ENCODE measurements at places on chromosomes 6 and 20.

- no peaks in the 10 kb centered on the region for H3K4me1 ChIP-seq
- H3K27ac ChIP-seq: no peak overlapping the region
- H3K4me3 ChIP-seq: no peak overlapping the region
- H3K36me3 ChIP-seq: no peaks in the 10 kb centered on the region
- no peak for DNase-seq
Observed at GRCh38 chr6:154430481-154430919, 73.9 kb upstream of the IPCEF1 start.

DNA sequence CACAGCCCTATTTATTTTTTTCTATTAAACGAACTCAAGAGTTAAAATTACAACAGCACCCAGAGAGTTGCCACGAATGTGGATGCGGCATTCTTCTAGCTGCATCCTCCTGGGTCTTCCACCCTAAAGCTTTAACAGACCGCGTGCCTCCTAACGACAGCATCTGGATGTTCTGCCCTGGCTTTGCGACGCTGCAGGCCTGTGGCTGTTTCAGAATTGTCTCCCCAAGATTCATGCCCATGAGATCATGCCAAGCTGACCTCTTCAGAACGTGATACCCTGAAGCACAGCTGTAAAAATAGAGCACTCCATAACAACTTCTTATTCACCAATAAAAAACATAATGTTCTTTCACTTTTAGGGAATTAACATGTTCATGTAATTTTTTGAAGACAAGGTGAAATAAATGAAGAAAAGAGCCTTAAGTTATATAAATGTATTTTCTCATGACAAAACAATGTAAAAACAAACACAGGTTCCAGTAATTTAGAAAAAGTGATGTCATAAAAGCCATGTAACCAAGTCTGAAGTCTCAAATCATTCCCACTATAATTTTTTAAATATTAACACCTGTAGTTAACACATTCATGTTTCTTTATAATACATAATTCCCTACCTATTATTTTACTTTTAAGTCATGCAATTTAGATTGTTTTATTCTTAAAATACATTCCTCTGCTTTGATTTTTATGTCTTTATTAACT is 26.5 kb downstream of the HIVEP2 start:
- no peak overlapping the region for H3K27ac ChIP-seq
- no peaks in the 10 kb centered on the region for H3K27me3 ChIP-seq
- no peak for DNase-seq
- no peak overlapping the region for H3K4me3 ChIP-seq
- peaks cover 37% of the 10 kb centered on the region for H3K36me3 ChIP-seq

GRCh38 chr6:158939255-158940159 is 60.5 kb downstream of the RSPH3 start:
- peaks cover 14% of the 10 kb centered on the region for H3K4me1 ChIP-seq
- peak overlapping the region; percentile 47 for H3K4me3 ChIP-seq
- no peaks in the 10 kb centered on the region for H3K36me3 ChIP-seq
- peaks cover 34% of the 10 kb centered on the region for H3K27me3 ChIP-seq
- H3K27ac ChIP-seq: no peak overlapping the region
- DNase-seq: no peak

DNA sequence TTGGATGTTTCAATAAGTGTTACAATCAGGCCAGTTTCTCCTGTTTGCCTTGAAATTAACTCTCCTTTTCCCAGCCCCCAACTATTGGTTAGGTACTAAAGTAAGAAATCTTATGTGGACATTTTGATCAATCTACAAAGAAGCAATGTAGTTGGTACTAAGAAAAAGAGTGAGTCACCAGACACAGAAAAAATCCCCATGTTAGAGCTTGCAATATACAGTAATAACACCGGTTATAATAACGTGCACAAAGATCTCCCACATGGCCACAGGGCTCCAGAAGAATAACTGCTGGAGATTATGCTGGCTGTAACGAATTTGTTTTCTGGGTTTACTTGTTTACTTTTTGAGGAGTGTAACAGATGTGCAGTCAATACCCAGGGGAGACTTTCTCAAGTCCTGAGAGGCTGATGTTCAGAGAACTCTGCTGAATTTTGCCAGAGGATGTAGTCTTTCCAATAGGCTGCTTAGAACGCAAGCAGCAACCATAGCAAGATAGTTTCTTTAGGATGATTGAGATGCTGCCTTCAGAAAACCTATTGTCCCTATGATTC is 166.2 kb upstream of the SPACA1 start:
- no peaks in the 10 kb centered on the region for H3K36me3 ChIP-seq
- H3K4me1 ChIP-seq: no peaks in the 10 kb centered on the region
- H3K27me3 ChIP-seq: no peaks in the 10 kb centered on the region
- H3K4me3 ChIP-seq: no peak overlapping the region
- H3K27ac ChIP-seq: no peak overlapping the region

- H3K27ac ChIP-seq: no peak overlapping the region
- H3K4me3 ChIP-seq: no peak overlapping the region
- DNase-seq: no peak
- no peaks in the 10 kb centered on the region for H3K27me3 ChIP-seq
Observed at GRCh38 chr6:146312608-146313007, 231.0 kb upstream of the RAB32 start.

DNA sequence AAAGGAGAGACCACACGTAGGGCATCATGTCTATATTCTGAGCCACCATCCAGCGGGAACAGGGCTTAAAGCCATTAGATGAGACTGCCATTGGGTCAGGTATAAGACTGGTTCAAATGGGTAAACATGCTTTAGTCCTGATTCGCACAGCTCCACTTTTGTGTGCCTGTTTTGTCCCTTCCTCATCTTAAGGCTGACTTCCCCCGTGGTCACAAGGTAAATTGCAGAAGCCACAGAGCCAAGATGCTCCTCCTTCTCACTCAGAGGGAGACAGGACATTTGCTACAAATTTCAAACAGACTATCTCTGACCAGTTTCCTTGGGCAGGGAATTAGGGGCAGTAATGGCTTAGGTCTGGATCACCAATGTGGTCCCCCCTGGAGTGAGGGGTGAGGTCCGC is 11.4 kb upstream of the IFNGR1 start:
- peaks cover 1% of the 10 kb centered on the region for H3K36me3 ChIP-seq
- H3K27ac ChIP-seq: no peak overlapping the region
- peaks cover 12% of the 10 kb centered on the region for H3K27me3 ChIP-seq

DNA sequence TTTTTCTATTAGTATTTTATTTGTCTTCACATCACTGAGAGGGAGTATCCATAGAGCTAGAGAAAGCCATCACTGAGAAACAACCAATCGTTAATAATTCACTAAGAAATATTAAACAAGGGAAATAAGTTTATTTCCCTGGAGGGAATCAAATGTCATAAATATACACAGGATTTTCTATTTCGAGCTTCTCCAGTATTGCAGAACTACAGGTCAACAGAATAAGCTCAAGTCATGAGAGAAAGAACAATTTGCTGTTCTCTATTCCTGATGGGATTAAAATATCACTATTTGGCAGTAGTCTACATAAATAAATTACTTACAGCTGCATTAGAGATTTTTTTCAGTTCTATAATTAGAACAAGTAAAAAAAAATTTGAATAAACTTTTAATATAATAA is 2.2 kb upstream of the FAM162B start:
- DNase-seq: no peak
- H3K36me3 ChIP-seq: no peaks in the 10 kb centered on the region
- peaks cover 33% of the 10 kb centered on the region for H3K27me3 ChIP-seq
- H3K27ac ChIP-seq: no peak overlapping the region
- H3K4me3 ChIP-seq: no peak overlapping the region

DNA sequence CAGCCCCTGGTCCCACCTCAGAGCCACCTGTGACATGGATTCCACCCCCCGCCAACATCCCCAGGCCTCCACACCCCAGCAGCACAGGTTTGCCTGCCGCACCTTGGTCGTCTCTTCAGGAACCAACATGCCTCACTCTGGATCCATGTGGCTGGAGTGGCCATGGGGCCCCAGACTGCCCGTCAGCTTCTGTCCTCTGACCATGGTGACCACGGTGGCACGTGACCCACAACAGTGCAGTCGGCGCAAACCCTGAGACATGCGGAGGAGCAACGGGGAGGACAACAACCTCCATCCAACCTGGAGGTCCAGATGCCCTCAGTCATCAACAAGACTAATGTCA is 85.6 kb downstream of the ANKRD60 start:
- H3K4me1 ChIP-seq: no peaks in the 10 kb centered on the region
- H3K4me3 ChIP-seq: no peak overlapping the region
- H3K27me3 ChIP-seq: peaks cover 17% of the 10 kb centered on the region

DNA sequence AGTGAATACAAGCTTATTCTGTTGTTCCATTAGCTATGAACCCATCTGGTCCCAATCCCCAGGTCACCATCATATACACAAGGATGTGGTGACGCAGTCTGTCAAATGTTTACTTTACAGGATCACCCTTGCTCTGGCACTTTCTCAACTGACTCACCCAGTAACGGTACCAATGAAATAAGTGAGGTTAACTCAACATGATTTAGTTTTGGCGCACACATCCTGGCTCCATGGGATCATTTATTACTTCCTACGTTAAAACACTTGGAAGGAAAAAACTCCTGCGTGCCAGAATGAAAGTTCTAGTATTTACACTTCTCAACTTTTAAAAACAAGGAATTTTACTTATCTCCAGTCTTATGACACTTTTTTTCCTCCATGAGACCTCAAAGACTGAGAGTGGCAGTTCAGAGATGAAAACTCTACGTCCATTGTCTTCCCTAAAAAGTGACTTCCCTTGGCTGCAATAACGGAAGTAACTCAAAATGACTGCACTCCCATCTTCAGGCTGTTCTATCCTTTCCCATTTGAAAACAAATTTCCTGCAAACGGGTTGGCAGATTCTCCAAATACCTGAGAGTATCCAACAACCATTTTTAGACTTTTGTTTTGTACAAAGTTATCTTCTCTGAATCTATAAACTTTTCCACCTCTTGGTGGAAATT is 15.9 kb downstream of the AGPAT4 start:
- no peak overlapping the region for H3K4me3 ChIP-seq
- DNase-seq: no peak
- H3K27me3 ChIP-seq: no peaks in the 10 kb centered on the region
- no peaks in the 10 kb centered on the region for H3K4me1 ChIP-seq

DNA sequence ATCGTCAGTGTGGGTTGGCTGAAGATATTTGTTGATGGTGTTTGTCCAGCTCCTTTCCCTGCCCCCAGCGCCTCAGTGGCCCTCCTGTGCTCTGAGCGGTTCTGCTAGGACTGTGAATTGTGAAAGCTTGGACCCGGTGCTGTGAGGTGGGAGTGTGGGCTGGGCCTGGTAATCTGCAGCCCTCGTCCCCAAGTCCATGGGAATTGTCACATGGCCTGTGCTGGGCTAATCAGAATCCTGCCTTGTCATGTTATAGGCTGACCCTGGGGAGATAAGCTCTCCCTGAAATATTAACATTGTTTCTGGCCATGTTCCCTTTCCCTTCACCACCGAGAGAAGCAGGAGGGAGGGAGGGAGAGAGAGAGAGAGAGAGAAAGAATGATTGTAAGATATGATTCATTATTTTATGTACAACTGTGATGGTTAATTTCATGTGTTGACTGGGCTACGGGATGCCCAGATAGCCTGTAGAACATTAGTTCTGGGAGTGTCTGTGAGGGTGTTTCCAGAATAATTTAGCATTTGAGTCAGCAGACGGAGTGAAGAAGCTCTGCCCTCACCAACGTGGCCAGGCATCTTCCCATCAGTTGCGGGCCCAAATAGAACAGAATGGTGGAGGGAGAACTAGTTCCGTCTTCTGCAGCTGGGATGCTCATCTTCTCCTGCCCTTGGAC is 62.4 kb downstream of the TFAP2C start:
- no peak overlapping the region for H3K27ac ChIP-seq
- H3K4me1 ChIP-seq: peaks cover 7% of the 10 kb centered on the region
- peaks cover 11% of the 10 kb centered on the region for H3K27me3 ChIP-seq
- no peak for DNase-seq
- no peak overlapping the region for H3K4me3 ChIP-seq

DNA sequence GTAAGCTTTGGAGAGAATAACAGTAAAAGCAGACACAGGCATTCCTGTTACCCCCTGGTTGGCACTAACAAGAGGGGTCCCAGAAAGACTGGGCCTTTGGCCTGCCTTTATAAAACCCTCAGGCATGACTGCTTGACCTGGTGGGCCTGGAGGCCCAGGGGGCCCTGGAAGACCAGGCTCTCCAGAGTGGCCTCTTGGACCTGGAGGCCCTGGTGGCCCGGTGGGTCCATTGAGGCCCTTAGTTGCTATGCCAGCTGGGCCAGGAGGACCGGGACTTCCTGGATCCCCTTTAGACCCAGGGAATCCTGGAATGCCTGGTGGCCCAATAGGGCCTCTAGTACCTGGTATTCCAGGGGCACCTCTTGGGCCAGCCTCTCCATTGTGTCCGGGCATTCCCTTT is 5.5 kb downstream of the COL10A1 start:
- no peak overlapping the region for H3K4me3 ChIP-seq
- no peaks in the 10 kb centered on the region for H3K27me3 ChIP-seq
- no peak for DNase-seq
- no peak overlapping the region for H3K27ac ChIP-seq

DNA sequence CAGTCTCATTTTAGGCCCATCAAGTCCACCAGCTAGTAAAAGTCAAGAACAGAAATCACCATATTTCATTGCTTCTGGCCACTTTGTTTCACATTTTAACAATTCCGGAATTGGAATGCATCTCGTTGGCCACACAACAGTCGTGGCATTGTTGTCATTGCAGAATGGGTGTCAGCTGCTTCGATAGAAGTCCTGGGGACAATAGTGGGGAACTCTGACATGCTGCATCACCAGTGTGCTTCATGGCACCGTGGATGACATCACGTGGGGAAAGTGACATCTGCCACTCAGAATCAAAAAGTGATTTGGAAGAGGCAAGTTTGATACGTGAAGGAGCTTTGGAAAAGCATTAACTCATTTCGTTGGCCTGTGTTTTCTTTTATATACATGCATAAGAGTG is 43.8 kb upstream of the XRN2 start:
- no peak for DNase-seq
- no peaks in the 10 kb centered on the region for H3K36me3 ChIP-seq
- H3K4me1 ChIP-seq: no peaks in the 10 kb centered on the region
- peaks cover 4% of the 10 kb centered on the region for H3K27me3 ChIP-seq

DNA sequence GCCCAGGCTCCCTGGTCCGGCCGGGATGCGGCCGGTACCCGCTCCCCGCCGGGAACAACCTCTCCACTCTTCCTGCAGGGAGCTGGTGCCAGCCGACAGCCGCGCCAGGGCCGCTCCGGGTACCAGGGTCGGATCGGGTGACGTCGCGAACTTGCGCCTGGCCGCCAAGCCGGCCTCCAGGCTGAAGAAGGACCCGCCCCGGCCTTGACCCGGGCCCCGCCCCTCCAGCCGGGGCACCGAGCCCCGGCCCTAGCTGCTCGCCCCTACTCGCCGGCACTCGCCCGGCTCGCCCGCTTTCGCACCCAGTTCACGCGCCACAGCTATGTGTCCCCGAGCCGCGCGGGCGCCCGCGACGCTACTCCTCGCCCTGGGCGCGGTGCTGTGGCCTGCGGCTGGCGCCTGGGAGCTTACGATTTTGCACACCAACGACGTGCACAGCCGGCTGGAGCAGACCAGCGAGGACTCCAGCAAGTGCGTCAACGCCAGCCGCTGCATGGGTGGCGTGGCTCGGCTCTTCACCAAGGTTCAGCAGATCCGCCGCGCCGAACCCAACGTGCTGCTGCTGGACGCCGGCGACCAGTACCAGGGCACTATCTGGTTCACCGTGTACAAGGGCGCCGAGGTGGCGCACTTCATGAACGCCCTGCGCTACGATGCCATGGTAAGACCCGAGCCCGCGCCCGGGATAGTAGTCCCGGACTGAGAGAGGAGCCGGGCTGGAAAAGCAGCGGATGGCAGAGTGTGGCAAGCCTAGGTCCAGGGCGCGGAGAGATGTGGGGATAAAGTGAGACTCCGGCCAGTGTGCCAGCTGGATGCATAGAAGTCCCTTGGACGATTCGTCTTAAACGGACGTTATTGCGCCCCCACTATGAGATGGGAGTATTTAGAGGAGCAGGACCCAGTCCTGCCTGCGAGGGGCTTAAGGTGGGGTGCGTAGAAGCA is at the start of gene NT5E:
NT5E (plus strand) TSS at position 266 of the 942 bp plus-strand sequence; CDS start at position 323, 57 bp downstream.
- H3K27me3 ChIP-seq: peaks cover 79% of the 10 kb centered on the region
- peak within 1 kb of the TSS; percentile 73 for H3K4me3 ChIP-seq
- H3K27ac ChIP-seq: peak within 1 kb of the TSS; percentile 53
